ENCODE measurements at places on chromosomes 13 and 19.

DNA sequence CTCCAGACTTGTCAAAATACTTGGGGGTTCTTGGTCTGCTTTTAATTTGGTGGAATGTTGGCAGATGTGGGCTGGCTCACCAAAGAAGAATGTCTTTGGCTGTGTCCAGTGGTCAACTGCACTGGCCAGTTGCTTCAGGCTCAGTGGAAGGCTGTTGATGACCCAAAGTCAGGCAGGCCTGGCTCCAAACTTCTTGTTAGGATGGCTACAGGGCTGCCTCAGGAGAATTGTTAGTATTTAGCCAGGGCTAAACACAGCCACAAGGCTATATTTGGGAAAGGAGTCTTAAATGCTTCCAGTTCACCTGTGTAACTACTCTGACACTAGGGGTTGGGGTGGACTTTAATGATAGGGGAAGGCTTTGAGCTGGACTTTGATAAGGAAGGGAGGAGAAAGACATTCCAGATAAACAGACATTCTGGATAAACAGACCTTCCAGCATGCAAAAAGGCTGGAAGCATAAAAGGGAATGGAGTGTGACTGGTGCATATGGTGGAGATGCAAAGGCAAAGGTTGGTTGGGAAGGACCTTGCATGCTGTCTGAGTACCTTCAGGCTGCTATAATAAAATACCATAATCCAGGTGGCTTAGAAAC lies 116.8 kb downstream of the FOXO1 start:
- no peak for DNase-seq

GRCh38 chr13:42354241-42355091 lies 82.5 kb downstream of the AKAP11 start:
- no peak for DNase-seq

- DNase-seq: no peak
Measured at GRCh38 chr13:101846249-101846648, 393.8 kb downstream of the ITGBL1 start.

DNA sequence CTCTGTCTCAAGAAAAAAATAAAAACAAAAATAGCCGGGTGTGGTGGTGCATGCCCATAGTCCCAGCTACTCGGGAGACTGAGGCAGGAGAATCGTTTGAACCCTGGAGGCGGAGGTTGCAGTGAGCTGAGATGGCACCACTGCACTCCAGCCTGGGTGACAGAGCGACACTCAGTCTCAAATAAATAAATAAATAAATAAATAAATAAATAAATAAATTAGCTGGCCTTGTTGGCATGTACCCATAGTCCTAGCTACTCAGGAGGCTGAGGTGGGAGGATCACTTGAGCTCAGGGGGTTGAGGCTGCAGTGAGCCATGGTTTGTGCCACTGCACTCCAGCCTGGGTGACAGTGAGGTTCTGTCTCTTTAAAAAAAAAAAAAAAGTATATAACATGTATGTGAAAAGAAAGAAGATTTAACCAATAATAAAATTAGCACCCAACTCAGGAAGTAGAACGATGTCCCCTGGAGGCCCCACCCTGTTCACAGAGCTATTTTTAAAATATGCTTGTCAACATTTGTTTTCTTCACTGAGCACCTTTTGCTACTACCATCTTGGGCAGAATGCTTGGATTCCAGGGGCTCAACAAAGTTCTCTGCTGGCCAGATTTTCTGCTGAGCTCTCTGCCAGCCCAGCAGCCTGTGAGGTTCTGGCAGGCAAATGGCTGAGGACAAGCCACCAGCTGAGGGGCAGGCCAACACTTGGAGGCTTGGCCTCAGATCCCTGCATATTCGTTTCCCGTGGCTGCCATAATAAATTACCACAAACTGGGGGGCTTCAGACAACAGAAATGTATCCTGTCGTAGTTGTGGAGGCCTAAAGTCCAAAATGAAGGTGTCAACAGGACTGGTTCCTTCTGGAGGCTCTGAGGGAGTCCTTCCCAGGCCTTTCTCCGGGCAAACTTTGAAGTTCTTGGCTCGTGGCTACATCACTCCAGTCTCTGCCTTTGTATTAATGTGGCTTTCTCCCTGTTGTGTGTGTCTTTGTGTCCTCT lies 5.2 kb downstream of the SLC25A42 start:
- DNase-seq: no peak

DNA sequence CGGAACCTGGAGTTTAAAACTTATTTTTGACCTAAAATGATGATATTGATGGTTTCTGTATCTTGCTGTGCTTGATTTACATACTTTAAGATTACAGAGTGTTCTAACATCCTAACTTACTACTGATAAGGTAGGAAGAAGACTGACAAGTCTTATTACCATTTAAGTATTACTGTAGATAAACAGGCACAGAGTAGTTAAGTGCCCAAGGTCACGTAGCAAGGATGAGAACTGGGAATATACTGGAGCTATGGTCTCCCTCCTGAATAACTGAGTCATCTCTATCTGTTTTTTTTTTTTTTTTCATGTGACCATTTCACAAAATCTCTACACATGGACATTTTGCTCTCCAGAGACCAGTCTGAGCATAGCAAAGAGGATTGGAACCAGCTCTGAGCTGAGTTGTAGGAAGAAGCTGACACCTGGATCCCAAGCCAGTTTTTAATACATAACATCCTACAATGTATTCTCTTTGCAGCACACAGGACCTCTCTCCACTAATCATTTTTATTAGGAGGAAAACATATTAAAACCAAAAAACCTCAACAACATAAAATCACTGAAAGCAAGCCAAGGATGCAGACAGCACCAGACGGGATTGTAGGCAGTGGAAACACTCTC lies 173.5 kb downstream of the DNAJC15 start:
- no peak for DNase-seq

GRCh38 chr13:77909827-77910226 lies 8.8 kb downstream of the EDNRB start:
- DNase-seq: no peak

GRCh38 chr13:101916108-101916774 lies 463.8 kb downstream of the ITGBL1 start:
- peak; percentile 7 for DNase-seq
